ENCODE measurements at places on chromosomes 5 and 9. TPM values are rescaled to one million over a fixed set of nuclear protein-coding genes. Genes with fewer than 3 reads are reported as not detected.

The TICAM2 gene
- total RNA-seq = 1.4 TPM

The TENT4A gene
- total RNA-seq = 28.4 TPM

- no peaks in the 10 kb centered on the region for H3K4me1 ChIP-seq
- H3K4me3 ChIP-seq = no peak overlapping the region
- no peak overlapping the region for H3K27ac ChIP-seq
- H3K36me3 ChIP-seq = no peaks in the 10 kb centered on the region
- DNase-seq = no peak
Observed at GRCh38 chr9:26677965-26678706, 214.5 kb downstream of the CAAP1 start.

GRCh38 chr5:178328826-178329730 lies 96.5 kb upstream of the PHYKPL start:
- DNase-seq = no peak
- no peaks in the 10 kb centered on the region for H3K36me3 ChIP-seq
- H3K4me1 ChIP-seq = no peaks in the 10 kb centered on the region

The PCSK1 gene
- total RNA-seq = not detected

DNA sequence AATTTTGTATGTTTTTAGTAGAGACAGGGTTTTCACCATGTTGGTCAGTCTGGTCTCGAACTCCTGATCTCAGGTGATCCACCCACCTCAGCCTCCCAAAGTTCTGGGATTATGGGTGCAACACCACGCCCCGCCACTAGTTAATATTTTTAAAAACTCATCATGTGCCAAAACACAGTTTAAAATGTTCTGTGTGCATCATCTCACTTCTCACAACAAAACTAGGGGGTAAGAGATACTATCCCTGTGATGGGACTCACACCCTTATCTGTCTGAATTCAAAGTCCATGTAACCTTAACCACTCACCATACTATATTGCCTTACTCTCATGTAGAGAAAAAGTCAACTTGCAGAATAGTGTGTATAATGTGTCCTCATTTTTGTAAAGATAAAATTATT lies 2.6 kb downstream of the PKD2L2 start:
- H3K4me1 ChIP-seq = peaks cover 8% of the 10 kb centered on the region
- no peaks in the 10 kb centered on the region for H3K36me3 ChIP-seq
- no peaks in the 10 kb centered on the region for H3K27me3 ChIP-seq
- no peak overlapping the region for H3K4me3 ChIP-seq

The LCN12 gene
- 0.85 TPM for total RNA-seq

The SHC3 gene
- not detected for total RNA-seq

The PGM5 gene
- not detected for total RNA-seq

The FAM193B gene
- total RNA-seq = 76.6 TPM

The COL5A1 gene
- total RNA-seq = 0.13 TPM

DNA sequence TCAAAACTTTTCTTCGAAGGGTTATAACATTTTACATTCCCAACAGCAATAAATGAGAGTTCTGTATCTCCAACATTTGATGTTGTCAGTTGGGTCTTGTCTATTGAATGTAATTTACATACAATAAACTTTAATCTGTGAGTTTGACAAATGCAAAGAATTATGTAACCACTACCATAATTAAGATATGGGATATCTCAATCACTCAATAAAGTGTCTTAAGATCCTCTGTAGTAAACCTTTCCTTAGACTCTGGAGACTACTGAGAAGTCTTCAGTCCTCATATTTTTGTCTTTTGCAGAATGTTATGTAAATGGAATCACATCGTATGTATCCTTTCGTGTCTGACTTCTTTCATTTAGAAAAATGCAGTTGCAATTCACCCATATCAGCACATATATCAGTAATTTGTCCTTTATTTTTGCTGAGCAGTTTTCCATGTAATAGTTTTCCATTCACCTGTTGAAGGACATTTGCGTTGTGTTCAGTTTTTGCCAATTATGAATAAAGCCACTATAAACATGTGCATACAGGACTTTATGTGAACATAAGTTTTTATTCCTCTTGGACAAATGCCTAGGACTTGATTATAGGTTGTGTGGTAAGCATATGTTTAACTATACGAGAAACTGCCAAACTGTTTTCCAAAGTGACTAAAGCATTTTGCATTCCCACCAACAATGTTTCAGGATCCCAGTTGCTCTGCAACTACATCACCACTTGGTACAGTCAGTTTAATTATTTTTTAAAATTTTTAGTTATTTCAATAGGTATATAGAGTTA lies 784.6 kb upstream of the ZNF608 start:
- H3K36me3 ChIP-seq = no peaks in the 10 kb centered on the region
- H3K4me1 ChIP-seq = no peaks in the 10 kb centered on the region
- DNase-seq = no peak
- H3K27ac ChIP-seq = no peak overlapping the region
- H3K27me3 ChIP-seq = no peaks in the 10 kb centered on the region

- no peak for DNase-seq
- H3K36me3 ChIP-seq = no peaks in the 10 kb centered on the region
- H3K4me3 ChIP-seq = no peak overlapping the region
- H3K27ac ChIP-seq = no peak overlapping the region
Observed at GRCh38 chr5:44538797-44539601, 149.8 kb upstream of the FGF10 start.

DNA sequence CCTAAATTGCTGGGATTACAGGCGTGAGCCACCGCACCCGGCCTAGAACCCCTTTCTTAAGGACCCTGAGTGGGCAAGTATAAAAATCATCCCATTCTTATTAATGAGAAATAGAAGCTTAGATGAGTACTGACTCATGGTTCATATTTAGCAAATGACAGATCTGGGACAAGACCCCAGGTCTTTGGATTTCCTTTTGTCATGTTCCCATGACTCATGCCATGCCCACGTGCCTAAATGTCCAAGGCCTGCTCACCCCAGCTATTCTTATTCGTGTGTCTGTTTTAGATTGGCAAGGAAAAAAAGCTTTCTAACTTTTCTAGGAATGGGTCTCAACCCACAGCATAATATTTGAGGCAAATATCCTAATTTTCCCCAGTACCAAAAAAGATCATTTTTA lies 57.7 kb upstream of the RPS23 start:
- no peak for DNase-seq
- no peaks in the 10 kb centered on the region for H3K27me3 ChIP-seq
- H3K4me3 ChIP-seq = no peak overlapping the region

GRCh38 chr5:67081261-67081660 lies 115.3 kb downstream of the CD180 start:
- no peaks in the 10 kb centered on the region for H3K36me3 ChIP-seq
- DNase-seq = no peak
- no peaks in the 10 kb centered on the region for H3K27me3 ChIP-seq
- H3K27ac ChIP-seq = no peak overlapping the region
- H3K4me3 ChIP-seq = no peak overlapping the region

- H3K27me3 ChIP-seq = no peaks in the 10 kb centered on the region
- DNase-seq = no peak
- no peak overlapping the region for H3K4me3 ChIP-seq
- no peak overlapping the region for H3K27ac ChIP-seq
- no peaks in the 10 kb centered on the region for H3K36me3 ChIP-seq
Observed at GRCh38 chr9:123287639-123288038, 19.3 kb upstream of the STRBP start.

- no peaks in the 10 kb centered on the region for H3K4me1 ChIP-seq
- H3K36me3 ChIP-seq = no peaks in the 10 kb centered on the region
- H3K27ac ChIP-seq = no peak overlapping the region
- no peak overlapping the region for H3K4me3 ChIP-seq
Observed at GRCh38 chr5:95075111-95075510, 209.8 kb downstream of the MCTP1 start.

DNA sequence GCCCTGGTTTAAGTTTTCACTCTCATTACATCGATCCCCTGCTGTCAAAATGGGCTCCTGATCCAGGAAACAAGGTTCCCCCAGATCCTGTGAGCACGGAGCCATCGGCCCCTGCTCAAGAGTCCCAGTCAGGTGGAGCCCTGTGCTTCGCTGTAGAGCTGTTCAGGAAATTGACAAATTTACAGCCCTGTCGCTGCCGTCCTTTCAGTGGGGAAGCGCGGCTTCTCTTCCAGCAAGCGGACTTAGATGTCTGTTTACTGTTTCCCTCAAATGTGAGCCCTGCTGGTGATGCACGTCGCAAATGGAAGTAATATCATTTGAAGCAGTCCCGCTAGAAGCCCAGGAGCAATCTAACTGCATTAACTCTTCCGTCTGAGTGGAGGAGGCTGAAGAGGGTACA lies 760.9 kb upstream of the WWC1 start:
- no peaks in the 10 kb centered on the region for H3K36me3 ChIP-seq
- no peak overlapping the region for H3K27ac ChIP-seq
- DNase-seq = no peak
- H3K4me1 ChIP-seq = no peaks in the 10 kb centered on the region

The GIN1 gene
- total RNA-seq = 8.6 TPM

GRCh38 chr5:171639205-171639621 lies 146.4 kb upstream of the SMIM23 start:
- no peaks in the 10 kb centered on the region for H3K4me1 ChIP-seq
- H3K27ac ChIP-seq = no peak overlapping the region
- H3K27me3 ChIP-seq = no peaks in the 10 kb centered on the region
- H3K36me3 ChIP-seq = no peaks in the 10 kb centered on the region
- no peak for DNase-seq

DNA sequence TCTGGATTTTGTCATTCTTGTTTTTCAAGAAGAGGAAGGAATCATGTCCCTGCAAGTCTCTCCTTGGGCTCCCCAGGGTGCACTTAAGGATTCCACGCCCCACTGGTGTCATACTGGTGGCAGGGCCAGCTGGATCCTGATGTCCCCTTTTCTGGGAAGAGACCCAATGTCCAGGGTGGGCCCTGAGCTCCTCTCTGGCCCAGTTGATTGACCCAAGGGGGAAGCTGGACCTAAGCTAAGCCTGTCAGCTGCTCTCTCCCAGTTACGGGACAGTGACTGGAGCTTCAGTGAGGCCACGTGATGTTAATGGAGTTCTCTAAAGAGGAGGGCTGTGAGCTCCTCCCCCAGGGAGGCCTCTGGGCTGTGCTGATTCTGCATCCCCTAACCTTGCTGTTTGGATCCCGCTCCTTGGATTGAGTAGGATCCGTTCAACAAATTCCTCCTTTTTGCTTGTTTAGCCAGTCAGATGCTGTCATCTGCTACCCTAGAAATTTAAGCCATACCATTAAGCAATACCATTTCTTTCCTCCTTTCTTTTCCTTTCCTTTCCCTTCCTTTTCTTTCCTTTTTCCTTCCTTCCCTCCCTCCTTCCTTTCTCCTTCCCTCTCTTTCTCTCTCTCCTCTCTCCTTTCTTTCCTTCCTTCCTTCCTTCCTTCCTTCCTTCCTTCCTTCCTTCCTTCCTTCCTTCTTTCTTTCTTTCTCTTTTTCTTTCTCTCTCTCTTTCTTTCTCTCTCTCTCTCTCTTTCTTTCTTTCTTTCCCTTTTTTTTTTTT lies 17.2 kb downstream of the NKX2-5 start:
- no peak for DNase-seq
- no peak overlapping the region for H3K4me3 ChIP-seq
- H3K36me3 ChIP-seq = no peaks in the 10 kb centered on the region
- H3K27ac ChIP-seq = no peak overlapping the region
- no peaks in the 10 kb centered on the region for H3K27me3 ChIP-seq

DNA sequence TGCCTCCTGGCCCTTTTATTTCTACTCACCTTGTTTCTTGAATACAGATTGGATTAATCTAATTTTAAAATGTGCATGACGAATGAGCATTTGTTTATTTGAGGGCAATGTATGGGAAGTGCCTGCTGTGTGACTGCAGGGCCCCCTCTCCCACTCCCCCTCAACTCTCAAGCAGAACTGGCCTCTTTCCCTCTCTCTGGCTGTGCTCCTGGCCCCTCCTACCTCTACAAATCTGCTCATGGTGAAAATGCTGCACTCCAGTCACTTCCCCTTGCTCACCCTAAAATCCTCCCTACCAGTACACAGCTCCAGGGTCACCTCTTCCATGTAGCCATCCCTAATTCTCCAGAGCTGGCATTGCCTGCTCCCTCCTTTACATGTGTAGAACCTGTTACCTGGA lies 17.2 kb upstream of the NDST1 start:
- no peak overlapping the region for H3K4me3 ChIP-seq
- no peak overlapping the region for H3K27ac ChIP-seq
- no peaks in the 10 kb centered on the region for H3K36me3 ChIP-seq
- peaks cover 5% of the 10 kb centered on the region for H3K4me1 ChIP-seq

DNA sequence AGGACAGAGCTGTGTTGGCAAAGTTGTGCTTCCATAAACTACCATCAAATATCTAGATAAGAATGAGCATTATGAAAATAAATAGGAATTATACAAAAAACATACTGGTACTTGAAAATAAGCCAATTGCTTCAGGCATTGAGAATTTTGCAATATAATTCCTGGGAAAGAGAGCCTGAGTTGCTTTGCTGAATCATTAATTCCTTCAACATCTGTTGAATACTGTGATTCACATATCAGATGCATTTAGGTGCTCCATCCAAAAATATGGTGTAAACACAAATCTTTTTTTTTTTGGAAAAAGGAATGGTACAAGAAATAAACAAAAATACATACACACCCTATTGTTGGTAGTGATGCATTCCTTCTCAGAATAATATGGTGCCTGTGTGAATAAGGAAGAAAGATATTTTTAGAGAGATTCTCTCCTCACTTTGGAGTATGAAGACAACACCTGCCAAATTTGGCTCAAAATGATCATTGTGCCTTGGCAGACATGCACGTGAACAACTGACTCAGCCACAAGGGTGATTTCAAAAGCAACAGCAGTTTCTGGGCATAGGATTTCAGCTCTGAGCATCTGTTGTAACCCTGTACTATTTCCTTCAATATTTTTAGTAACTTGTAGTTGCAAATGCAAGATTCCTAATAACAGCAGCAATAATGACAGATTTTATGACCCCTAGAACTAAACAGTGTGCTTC lies 96.7 kb downstream of the CAVIN4 start:
- H3K36me3 ChIP-seq = no peaks in the 10 kb centered on the region
- H3K4me1 ChIP-seq = no peaks in the 10 kb centered on the region
- no peak overlapping the region for H3K27ac ChIP-seq
- no peak overlapping the region for H3K4me3 ChIP-seq
- H3K27me3 ChIP-seq = no peaks in the 10 kb centered on the region
- no peak for DNase-seq

DNA sequence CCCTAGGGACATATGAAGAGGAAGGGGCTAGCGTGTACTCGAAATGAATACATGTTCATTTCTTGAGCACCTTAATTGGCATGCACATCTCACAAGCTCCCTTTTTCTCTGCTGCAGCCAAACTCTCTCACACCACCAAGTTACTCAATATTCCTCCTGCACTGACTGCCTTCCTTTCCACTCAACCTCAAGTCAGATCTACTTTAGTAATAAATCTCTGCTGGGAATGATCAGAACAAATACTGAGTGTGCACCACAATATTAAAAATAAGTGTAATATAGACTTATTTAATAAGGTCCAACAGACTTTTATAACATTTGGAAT lies 995.8 kb upstream of the WWC1 start:
- H3K36me3 ChIP-seq = no peaks in the 10 kb centered on the region
- no peaks in the 10 kb centered on the region for H3K27me3 ChIP-seq
- no peaks in the 10 kb centered on the region for H3K4me1 ChIP-seq

DNA sequence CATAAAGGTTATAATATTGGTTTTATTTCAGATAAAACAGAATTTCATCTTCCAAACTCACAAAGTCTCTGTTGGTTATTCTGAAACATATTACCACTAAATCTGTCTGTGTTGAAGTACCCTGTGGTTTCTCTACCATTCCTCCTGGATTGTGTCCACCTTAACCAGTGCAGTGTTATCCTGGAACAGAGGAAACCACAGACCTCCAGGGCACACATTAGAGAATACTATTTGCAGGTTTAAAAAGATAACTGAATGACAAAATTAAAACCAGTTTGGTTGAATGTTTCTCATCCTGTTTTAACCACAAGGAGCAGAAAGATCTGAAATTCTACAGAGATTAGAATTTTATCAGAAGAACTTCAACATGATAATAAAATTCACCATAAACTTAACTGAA lies 251.8 kb downstream of the CWC27 start:
- H3K36me3 ChIP-seq = no peaks in the 10 kb centered on the region
- H3K4me1 ChIP-seq = peaks cover 6% of the 10 kb centered on the region
- no peaks in the 10 kb centered on the region for H3K27me3 ChIP-seq
- H3K27ac ChIP-seq = no peak overlapping the region
